Naive thymus-derived CD8-positive, alpha-beta T cell (primary cell): ENCODE measurements at places on chromosomes 5 and 9. TPM values are rescaled to one million over a fixed set of nuclear protein-coding genes. Genes with fewer than 3 reads are reported as not detected.

DNA sequence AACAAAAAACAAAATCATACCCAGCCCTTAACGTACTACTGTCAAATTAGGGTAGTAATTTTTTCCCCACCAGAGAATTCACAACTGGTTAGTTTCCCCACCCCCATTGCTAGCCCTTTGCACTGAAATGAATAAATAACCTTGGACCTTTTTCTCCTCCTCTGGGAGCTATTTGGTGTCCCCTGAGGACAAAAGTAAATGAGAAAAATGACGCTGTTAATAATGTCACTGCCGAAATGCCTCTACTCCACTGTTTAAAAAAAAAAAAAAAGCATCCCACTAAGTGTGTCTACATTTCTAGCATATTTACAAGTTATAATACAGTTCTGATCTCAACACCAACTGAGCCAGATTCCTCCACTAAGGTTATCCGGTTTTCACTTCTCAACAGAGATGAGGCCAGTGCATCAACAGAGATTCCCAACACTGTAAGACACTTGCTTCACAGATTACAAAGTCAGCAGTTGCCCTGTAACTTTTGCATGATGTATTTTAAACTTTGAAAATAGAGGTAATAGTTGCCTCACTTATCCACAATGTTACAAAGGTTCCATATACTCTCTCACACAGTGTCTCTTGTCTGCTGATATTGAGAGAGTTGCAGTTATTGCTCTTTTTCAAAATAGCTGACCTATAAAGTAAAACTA lies 5.1 kb upstream of the NFIB start:
- no peak for DNase-seq

DNA sequence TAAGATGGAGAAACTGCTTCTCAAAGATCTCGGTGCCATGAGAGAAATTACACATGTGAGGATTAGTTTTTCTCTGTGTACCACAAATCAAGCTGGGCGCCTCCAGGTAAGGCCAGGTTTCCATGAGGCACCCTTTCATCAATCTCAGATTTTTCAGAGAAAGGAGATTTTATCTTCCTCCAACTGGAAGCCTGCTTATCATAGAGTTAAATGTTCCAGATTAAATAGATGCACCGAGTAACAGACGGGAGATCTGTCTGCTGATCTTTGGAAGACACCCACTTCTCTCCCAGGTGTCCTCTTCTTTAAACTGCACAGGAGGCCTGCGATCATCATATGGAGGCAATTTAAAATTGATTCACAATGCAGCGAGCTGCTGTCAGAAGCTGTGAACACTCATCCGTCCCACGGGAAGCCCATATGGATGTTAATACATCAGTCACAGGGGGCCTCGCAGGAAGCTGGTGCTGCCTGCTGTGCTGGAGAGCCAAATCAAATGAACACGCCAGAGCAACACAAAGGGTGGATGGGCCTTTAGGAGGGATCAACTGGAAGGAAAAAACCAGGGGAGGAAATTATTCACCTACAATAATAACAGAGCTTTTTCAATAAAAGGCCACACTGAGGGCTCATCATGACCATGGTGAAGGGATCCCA lies 93.3 kb downstream of the TLE1 start:
- no peak for DNase-seq

Gene SPATA31A3
- total RNA-seq: not detected

Gene LYRM7
- 17.7 TPM for total RNA-seq
